ENCODE measurements at places on chromosomes 6 and 20.

DNA sequence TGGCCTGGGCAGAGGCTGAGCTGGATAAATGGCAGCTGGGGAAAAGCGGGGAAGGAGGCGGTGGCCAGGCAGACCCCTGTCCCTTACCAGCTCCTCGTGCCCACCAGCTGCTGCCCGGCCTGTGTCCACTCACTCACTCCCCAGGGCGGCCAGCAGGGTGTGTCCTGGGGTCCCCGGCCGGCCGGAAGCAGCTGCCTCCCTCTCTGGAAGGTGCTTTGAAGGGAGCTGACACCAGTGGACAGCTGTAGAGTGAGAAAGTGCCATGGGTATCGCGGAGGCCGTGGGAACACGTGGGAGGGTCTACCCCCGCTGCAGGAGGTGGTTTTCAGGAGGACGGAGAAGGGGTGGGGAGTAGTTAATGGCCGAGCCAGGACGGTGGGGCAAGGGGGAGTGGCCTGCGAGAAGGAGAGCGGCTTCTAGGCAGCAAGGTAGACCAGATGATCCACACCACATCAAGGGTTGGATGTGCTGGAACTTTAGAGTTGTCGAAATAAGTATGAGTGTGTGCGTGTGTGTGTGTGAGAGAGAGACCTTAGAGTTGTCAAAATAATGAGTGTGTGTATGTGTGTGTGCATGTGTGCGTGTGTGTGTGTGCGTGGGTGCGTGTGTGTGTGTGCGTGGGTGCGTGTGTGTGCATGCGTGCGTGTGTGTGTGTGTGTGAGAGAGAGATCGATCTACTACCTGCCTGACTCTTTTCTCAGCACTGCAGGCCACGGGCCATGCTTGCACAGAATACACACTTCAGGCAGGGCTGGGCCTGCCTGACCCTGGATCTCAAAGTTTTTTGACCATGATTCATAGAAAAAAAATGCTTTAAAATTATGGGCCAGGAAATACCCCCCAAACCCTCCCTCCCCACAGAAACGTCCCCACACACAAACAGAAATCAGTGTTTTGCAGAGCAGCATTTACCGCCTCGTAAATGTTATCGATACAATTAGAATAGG, 43.9 kb downstream of the CDH4 start:
- no peak overlapping the region for H3K27ac ChIP-seq
- H3K36me3 ChIP-seq: no peaks in the 10 kb centered on the region
- H3K27me3 ChIP-seq: no peaks in the 10 kb centered on the region
- no peak for DNase-seq
- H3K4me3 ChIP-seq: no peak overlapping the region

DNA sequence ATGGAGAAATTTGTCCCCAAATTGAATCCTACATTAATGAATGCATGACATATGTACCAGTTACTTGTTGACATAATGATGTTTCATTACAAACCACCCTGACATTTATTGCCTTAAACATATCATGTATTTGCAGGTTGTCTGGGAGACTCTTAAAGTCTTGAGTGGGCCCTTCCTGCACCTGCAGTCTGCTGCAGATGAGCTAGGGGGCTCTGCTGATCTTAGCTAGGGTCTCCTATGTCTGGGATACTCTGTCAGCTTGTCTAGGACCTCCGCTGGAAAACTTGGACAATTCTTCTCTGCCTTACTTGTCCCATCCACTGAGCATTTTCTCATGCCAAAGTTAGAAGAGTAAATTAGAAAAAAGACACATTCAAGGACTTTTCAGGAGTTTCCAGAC, 581.6 kb downstream of the HAO1 start:
- H3K4me3 ChIP-seq: no peak overlapping the region
- no peaks in the 10 kb centered on the region for H3K36me3 ChIP-seq
- peaks cover 28% of the 10 kb centered on the region for H3K27me3 ChIP-seq
- peaks cover 42% of the 10 kb centered on the region for H3K4me1 ChIP-seq

DNA sequence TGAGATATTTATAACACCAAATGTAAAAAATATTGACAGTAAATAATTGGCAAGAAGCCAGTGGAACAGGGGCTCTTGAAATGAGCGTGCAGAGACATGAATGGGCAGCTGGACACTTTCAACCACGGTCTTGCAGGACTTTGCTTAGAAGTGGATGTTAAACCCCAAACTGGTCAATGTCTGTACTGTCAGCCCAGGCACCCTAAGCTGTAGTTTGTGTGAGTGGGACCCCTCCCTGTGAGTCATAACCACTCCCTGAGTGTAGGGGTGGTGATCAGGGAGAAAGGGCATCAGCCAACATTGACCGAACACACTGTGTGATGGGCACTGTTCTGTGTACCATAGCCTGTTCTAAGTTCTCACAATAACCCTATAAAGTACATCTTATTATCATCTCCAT, 108.6 kb downstream of the FIG4 start:
- no peak overlapping the region for H3K27ac ChIP-seq
- H3K27me3 ChIP-seq: no peaks in the 10 kb centered on the region
- peaks cover 3% of the 10 kb centered on the region for H3K4me1 ChIP-seq
- H3K4me3 ChIP-seq: no peak overlapping the region
- no peak for DNase-seq
- H3K36me3 ChIP-seq: no peaks in the 10 kb centered on the region

GRCh38 chr6:39214846-39215639, 14.2 kb downstream of the KCNK5 start:
- no peaks in the 10 kb centered on the region for H3K27me3 ChIP-seq
- no peak for DNase-seq
- no peaks in the 10 kb centered on the region for H3K36me3 ChIP-seq
- no peak overlapping the region for H3K27ac ChIP-seq
- H3K4me3 ChIP-seq: no peak overlapping the region
- peaks cover 17% of the 10 kb centered on the region for H3K4me1 ChIP-seq

- no peak overlapping the region for H3K27ac ChIP-seq
- no peak for DNase-seq
- H3K4me1 ChIP-seq: peaks cover 16% of the 10 kb centered on the region
- H3K4me3 ChIP-seq: no peak overlapping the region
- H3K36me3 ChIP-seq: no peaks in the 10 kb centered on the region
These were observed 141.5 kb downstream of the BMP7 start for GRCh38 chr20:57124800-57125517.

- H3K4me1 ChIP-seq: peaks cover 55% of the 10 kb centered on the region
- no peaks in the 10 kb centered on the region for H3K36me3 ChIP-seq
- peak overlapping the region; percentile 44 for H3K4me3 ChIP-seq
These were observed 270.0 kb upstream of the MARCKS start for GRCh38 chr6:113587078-113587699.

DNA sequence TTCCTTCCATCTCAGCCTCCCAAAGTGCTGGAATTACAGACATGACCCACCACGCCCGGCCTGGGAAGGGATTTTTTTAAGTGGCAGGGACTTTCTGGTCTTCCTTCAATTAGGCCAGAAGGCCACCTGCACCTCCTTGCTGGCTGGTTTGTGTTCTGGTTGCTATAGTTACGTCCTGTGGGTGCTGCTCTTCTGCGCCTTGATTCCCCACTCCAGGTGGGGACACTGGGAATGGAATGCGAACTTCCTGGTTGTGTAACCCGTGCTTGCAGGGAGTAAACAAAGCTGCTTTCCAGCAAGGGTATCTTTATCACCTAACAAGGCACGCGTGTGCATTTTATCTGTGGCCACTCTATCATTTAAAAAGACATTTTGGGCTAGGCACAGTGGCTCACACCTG, 117.7 kb downstream of the PLEKHG1 start:
- H3K27ac ChIP-seq: no peak overlapping the region
- no peaks in the 10 kb centered on the region for H3K36me3 ChIP-seq
- H3K4me3 ChIP-seq: no peak overlapping the region
- H3K27me3 ChIP-seq: no peaks in the 10 kb centered on the region

DNA sequence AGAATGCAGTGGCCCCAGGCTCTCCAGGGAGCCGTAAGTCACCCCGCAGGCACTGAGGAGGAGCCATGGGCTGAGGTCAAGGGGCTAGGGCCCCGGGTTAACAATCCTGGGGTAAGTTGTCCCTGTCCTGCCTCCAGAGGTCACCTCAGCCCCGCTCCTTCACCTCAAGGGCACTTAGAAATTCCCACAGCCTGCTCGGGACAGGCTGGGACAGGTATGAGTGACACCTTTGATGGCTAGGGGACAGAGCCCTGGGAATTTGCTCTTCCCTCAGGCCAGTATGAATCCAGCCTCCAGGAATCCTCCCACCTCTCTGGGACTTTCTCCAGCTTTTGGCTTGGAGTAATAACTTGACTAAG, 3.5 kb upstream of the GRM4 start:
- peak; percentile 3 for DNase-seq
- H3K36me3 ChIP-seq: no peaks in the 10 kb centered on the region
- peaks cover 94% of the 10 kb centered on the region for H3K27me3 ChIP-seq
- no peak overlapping the region for H3K4me3 ChIP-seq
- peaks cover 22% of the 10 kb centered on the region for H3K4me1 ChIP-seq
- H3K27ac ChIP-seq: no peak overlapping the region

GRCh38 chr6:39029156-39030011, 19.2 kb upstream of the GLP1R start:
- H3K36me3 ChIP-seq: no peaks in the 10 kb centered on the region
- H3K27ac ChIP-seq: no peak overlapping the region
- peak; percentile 61 for DNase-seq
- H3K27me3 ChIP-seq: peaks cover 20% of the 10 kb centered on the region

GRCh38 chr6:6932968-6933367, 174.8 kb upstream of the RREB1 start:
- no peak overlapping the region for H3K27ac ChIP-seq
- H3K4me1 ChIP-seq: peaks cover 2% of the 10 kb centered on the region
- no peak overlapping the region for H3K4me3 ChIP-seq
- DNase-seq: no peak

DNA sequence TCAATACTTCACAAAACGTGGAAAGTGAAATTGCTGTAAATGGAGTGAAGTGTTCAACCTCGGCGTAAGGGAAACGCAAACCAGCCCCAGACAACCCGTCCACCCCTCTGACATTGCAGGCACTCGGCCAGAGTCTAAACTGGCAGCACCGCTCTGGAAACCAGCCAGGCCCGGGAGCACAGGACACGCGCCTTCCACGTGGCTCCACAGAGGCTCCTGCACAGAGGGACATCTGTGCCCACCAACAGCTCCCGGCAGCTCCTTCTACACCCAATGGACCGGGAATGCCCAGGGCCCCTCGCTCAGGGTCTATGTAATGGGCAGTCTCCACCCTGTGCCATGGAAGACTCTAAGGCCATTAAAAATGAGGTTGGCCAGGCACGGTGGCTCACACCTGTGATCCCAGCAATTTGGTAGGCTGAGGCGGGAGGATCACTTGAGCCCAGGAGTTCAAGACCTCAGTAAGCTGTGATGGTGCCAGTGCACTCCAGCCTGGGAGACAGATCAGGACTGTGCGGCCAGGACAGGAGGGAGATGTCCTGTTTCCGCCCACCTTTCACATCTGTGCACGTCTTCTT, 3.4 kb upstream of the HELZ2 start:
- peaks cover 9% of the 10 kb centered on the region for H3K27me3 ChIP-seq
- no peak for DNase-seq
- no peak overlapping the region for H3K4me3 ChIP-seq
- no peaks in the 10 kb centered on the region for H3K36me3 ChIP-seq

DNA sequence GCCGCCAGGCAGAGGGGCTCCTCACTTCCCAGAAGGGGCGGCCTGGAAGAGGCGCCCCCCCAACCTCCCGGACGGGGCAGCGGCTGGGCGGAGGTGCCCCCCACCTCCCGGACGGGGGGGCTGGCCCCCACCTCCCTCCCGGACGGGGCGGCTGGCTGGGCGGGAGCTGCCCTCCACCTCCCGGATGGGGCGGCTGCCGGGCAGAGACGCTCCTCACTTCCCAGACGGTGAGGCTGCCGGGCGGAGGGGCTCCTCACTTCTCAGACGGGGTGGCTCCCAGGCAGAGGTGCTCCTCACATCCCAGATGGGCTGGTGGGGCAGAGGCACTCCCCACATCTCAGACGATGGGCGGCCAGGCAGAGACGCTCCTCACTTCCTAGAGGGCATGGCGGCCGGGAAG, 389.7 kb upstream of the EYS start:
- DNase-seq: no peak
- H3K27me3 ChIP-seq: no peaks in the 10 kb centered on the region
- H3K36me3 ChIP-seq: no peaks in the 10 kb centered on the region
- no peak overlapping the region for H3K27ac ChIP-seq
- H3K4me1 ChIP-seq: no peaks in the 10 kb centered on the region

DNA sequence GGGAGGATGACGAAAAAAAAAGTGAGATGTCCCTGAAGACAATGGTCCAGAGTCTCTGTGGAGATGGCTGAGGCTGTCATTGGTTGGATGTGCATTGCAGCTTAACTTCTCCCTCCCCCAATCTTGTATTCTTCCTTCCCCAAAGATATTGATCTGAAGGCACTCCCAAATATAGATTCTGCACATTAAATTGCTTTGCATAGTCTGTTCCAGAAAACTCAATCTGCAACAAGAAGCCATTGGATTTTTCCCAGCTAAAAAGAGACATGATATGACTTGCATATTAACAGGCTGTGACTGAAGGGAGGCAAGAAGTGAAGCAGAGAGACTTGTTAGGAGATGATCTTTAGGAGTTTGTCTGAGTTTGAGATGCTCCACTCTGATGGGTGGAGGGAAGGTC, 245.2 kb upstream of the MOCS1 start:
- no peak for DNase-seq
- H3K27me3 ChIP-seq: no peaks in the 10 kb centered on the region
- no peak overlapping the region for H3K27ac ChIP-seq

GRCh38 chr6:8736156-8736895, 301.0 kb upstream of the SLC35B3 start:
- no peak overlapping the region for H3K4me3 ChIP-seq
- no peaks in the 10 kb centered on the region for H3K4me1 ChIP-seq
- DNase-seq: no peak
- no peaks in the 10 kb centered on the region for H3K36me3 ChIP-seq
- no peaks in the 10 kb centered on the region for H3K27me3 ChIP-seq
- H3K27ac ChIP-seq: no peak overlapping the region

DNA sequence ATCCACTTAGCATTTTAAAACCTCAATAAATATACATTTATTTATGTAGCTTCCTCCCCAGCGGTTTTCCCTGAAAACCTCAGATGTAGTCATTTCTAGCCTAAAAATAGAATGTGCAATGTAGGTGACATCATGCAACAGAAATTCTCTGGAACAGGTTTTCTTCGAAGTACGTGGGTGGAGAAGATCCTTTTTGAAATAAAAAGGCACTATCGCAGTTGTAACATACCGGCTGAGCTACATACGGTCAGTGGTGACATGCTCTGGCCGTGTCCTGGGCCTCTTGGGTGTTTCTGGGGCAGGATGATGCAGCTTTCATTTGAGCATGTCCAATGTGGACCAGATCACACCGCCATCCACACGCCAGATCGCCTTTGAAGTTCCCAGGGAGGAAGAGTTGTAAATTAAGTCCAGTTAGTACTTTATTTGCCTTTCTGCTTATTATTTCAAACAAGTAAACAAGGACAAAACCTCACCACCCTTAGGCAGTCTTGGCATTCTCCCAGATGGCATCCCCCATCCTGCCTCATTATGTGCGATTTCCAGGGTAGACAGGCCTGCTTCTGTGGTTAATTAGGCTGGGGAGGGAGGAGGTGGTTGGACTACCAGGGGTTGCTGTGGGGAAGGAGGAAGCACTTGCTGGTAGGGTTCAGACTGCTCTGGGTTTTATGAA, 109.5 kb upstream of the CLDN20 start:
- no peak for DNase-seq
- no peaks in the 10 kb centered on the region for H3K36me3 ChIP-seq
- H3K4me3 ChIP-seq: no peak overlapping the region
- no peaks in the 10 kb centered on the region for H3K27me3 ChIP-seq
